HCT116 (cell line): ENCODE measurements at places on chromosomes 5 and 9.

DNA sequence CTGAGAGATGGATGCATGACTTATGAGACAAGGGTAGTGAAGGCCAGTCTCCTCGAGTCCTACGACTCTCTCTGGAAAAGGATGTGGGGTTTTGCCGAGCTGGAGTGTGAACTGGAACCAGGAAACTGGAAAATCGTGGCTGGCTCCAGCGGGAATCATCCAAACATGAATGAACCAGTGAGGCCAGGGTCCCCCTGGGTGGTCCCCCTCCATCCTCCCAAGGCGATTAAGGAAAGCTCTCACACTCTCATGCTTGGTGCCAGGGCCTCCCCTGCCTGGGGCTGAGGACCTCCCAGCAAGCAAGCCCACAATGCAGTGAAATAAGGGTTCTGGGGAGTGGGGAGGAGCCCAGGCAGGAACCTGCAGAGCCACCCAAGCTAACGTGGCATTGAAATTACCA, 9.6 kb upstream of the AMBP start:
- H3K4me3 ChIP-seq: no peak overlapping the region
- no peak for DNase-seq
- no peaks in the 10 kb centered on the region for H3K36me3 ChIP-seq
- H3K4me1 ChIP-seq: no peaks in the 10 kb centered on the region
- no peak overlapping the region for H3K27ac ChIP-seq
- H3K27me3 ChIP-seq: no peaks in the 10 kb centered on the region

GRCh38 chr9:115038178-115038577, 79.8 kb downstream of the TNC start:
- H3K4me3 ChIP-seq: no peak overlapping the region
- no peaks in the 10 kb centered on the region for H3K4me1 ChIP-seq
- no peak for DNase-seq
- no peaks in the 10 kb centered on the region for H3K36me3 ChIP-seq
- no peak overlapping the region for H3K27ac ChIP-seq
- no peaks in the 10 kb centered on the region; the same call in 1 of the 2 replicates for H3K27me3 ChIP-seq

GRCh38 chr9:90847971-90848370, 46.4 kb downstream of the SYK start:
- H3K36me3 ChIP-seq: no peaks in the 10 kb centered on the region
- no peak for DNase-seq
- H3K27me3 ChIP-seq: no peaks in the 10 kb centered on the region

DNA sequence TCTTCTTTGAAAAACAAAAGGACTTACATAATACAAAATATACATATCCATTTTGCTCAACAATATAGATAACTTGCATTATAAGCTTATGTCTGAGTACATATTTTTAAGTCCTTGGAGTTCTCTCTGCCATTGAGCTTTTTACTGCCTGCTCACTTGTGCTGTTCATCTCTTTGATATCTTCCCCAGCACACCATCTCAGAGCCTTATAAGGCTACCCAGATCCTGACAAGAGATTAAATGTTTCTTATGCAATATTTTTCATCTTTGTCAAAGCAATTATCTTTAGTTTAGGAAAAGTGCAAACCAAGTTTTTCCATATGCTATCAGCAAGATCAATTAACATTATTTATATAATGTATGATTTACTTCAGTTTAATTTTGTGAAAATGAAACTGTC, 60.7 kb upstream of the ITGA1 start:
- H3K4me1 ChIP-seq: no peaks in the 10 kb centered on the region
- H3K36me3 ChIP-seq: no peaks in the 10 kb centered on the region
- no peak for DNase-seq
- H3K27ac ChIP-seq: no peak overlapping the region
- no peaks in the 10 kb centered on the region for H3K27me3 ChIP-seq

DNA sequence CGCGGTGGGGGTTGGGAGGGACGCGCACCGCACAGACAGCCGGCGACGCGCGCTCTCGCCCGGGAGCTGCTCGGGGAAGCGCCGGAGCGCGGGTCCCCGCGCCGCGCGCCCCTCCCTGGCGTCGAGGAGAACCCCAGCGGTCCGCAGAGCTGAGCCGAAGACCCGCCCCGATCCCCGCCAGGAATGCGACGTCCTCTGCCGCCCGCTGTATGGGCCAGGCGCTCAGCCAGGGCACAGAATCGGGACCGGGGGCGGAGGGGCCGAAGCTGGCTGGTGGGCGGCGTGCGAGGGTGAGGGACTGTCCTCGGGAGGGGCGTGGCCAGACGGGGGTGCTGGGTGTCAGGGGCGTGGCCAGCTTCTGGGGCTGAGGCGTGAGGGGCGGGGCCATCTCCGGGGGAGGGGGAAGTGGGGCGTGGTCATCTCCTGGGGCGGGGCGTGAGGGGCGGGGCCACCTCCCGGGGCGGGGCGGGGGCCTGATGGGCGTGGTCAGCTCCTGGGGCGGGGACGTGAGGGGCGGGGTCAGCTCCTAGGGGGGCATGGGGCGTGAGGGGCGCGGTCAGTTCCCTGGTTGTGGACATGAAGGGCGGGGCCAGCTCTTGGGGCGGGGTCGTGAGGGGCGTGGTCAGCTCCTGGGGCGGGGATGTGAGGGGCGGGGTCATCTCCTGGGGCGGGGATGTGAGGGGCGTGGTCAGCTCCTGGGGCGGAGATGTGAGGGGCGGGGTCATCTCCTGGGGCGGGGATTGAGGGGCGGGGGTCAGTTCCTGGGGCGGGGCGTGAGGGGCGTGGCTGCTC, 965 bp downstream of the PTGDS start:
- H3K36me3 ChIP-seq: no peaks in the 10 kb centered on the region
- no peak for DNase-seq
- H3K27ac ChIP-seq: peak overlapping the region; percentile 51; the same call in 1 of the 2 replicates
- peaks cover 2% of the 10 kb centered on the region; the same call in 1 of the 2 replicates for H3K4me1 ChIP-seq
- H3K27me3 ChIP-seq: no peaks in the 10 kb centered on the region

DNA sequence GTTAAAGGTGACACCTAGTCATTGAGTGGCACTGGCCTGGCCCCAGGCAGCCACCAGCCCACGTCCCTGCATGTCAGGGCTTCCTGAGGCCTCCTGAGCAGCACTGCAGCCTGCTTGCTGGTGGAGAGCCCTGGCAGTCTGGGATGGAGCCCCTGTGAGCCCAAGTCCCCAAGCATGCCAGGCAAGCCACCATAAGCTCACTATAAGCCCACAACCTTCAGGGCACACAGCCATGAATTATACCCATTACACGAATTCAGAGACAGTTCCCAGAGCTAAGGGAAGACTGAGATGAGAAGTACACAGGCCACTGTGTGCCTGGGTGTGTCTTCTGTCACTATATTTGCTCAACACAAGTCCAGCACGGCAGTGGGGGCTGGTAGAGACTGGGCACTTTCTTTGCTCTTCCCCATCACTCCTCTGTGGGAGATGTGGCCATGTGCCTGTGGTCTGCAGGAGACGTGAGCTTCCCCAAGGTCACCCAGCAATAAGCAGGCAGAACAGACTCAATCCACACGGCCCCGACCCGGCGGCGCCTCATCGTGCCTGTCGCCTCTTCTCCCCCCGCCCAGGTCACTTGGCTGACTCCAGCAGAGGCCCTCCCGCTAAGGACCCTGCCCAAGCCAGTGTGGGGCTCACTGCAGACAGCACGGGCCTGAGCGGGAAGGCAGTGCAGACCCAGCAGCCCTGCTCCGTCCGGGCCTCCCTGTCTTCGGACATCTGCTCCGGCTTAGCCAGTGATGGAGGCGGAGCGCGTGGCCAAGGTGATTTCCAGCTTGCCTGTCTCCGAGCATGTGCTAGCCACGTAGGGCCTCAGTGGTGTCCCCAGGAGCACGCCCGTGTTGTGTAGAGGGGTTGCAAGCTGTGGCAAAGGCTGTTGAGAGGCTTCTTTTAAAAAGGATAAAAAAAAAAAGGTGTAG, 114.8 kb downstream of the WNK2 start:
- no peaks in the 10 kb centered on the region; the same call in 1 of the 2 replicates for H3K36me3 ChIP-seq
- no peaks in the 10 kb centered on the region for H3K4me1 ChIP-seq
- H3K27me3 ChIP-seq: no peaks in the 10 kb centered on the region
- H3K4me3 ChIP-seq: no peak overlapping the region
- no peak for DNase-seq

DNA sequence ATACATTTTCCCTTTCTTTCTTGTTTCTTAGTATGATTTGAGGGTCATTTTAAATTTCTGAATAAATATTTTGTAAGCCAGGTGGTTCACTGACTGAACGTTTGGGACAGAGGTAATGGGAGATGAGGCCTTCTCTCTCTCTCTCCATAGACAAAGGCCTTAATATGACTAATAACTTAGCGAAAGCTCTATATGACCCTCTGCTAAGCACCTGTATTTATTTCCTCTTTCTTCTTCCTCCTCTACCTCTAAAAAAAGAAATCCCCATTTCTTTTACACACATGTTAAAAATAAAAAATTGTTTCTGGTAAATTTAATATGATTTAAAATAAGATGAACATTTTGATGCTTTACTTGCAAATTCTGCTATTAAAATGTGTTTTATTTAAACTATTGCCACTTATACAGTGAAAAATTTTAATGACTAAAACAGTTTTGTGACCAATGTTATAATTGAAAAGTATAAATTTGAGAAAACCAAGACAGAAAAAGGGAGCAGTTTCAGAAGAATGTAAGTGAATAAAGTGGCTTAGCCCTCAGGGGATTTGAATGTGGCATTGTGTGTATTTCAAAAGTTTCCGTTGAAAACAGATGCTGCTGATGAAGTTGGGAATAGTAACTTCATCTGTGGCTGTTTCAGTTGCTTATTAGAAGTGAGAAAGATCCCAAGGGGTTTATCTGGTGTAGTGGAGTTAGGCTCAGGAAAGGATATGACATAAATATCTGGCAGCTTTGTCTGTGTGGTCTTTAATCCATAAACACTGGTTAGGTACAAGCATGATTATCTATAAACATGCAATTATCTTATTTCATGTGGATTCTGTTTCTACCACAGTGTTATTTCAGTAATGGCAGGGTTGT, 128.6 kb upstream of the GRHPR start:
- no peaks in the 10 kb centered on the region for H3K27me3 ChIP-seq
- H3K27ac ChIP-seq: no peak overlapping the region
- H3K36me3 ChIP-seq: no peaks in the 10 kb centered on the region
- peaks cover 5% of the 10 kb centered on the region; the same call in 1 of the 2 replicates for H3K4me1 ChIP-seq
- no peak for DNase-seq
- no peak overlapping the region for H3K4me3 ChIP-seq

GRCh38 chr5:76384705-76385104, 18.4 kb upstream of the IQGAP2 start:
- H3K27me3 ChIP-seq: no peaks in the 10 kb centered on the region
- no peaks in the 10 kb centered on the region for H3K36me3 ChIP-seq
- no peak overlapping the region for H3K27ac ChIP-seq

DNA sequence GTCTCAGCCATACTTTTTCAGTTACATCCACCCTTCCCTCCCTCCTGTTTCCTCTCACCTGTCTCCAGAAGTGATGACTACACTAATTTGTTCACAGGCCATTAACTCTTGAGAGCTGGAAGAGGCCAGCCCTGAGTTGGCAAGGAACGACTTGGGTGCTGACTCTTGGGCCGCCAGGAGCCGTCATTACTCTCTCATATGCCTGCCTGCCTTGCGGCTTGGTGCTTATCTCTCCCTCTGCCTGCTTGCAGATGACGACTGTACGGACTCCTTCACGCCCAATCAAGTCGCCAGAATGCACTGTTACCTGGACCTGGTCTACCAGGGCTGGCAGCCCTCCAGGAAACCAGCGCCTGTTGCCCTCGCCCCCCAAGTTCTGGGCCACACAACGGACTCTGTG, 66.1 kb downstream of the PAPPA start:
- peaks cover 19% of the 10 kb centered on the region; the same call in 1 of the 2 replicates for H3K27me3 ChIP-seq
- no peaks in the 10 kb centered on the region for H3K36me3 ChIP-seq
- H3K4me1 ChIP-seq: no peaks in the 10 kb centered on the region
- H3K4me3 ChIP-seq: no peak overlapping the region
- no peak for DNase-seq

DNA sequence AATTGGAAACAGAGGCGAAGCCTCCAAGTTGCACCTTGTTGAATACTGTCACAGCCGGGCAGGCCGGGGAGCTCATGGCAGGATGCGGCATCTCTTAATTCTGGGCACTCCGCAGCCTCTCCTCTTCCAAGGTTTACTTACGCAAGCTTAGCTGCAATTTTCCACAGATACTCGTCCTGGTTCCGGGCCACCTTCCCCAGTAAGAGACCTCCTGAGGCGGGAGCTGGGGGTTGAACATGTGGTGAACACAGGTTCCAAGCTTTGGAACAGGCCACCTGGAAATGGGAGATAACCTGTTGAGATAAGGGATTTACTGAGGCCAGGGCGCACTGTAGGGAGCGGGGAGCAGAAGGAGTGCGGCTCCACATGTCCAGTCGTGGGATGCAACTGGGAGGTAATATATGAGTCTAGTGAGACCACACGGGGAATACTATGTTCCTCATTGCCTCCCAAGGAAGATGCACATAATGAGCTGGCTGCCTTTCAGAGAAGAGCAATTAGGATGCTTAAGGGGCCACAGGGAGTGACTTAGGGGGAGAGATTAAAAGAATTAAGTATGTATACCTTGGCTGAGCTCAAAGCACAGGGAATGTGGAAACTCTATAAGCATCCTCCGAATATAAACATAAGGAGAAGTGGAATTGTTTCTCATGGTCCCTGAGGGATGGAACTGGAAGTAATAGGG, 335.2 kb downstream of the CWC27 start:
- H3K4me3 ChIP-seq: no peak overlapping the region
- DNase-seq: no peak
- no peak overlapping the region for H3K27ac ChIP-seq
- no peaks in the 10 kb centered on the region for H3K36me3 ChIP-seq
- peaks cover 8% of the 10 kb centered on the region; the same call in 1 of the 2 replicates for H3K4me1 ChIP-seq

GRCh38 chr9:32554107-32554506, 1.7 kb upstream of the TOPORS start:
- H3K27ac ChIP-seq: no peak overlapping the region
- no peaks in the 10 kb centered on the region for H3K27me3 ChIP-seq
- no peaks in the 10 kb centered on the region; the same call in 1 of the 2 replicates for H3K36me3 ChIP-seq
- no peak overlapping the region for H3K4me3 ChIP-seq
- peaks cover 8% of the 10 kb centered on the region for H3K4me1 ChIP-seq

- no peaks in the 10 kb centered on the region for H3K27me3 ChIP-seq
- DNase-seq: no peak
- H3K4me3 ChIP-seq: no peak overlapping the region
- no peaks in the 10 kb centered on the region for H3K36me3 ChIP-seq
- H3K4me1 ChIP-seq: peaks cover 2% of the 10 kb centered on the region; the same call in 1 of the 2 replicates
These were observed 29.9 kb downstream of the CLINT1 start for GRCh38 chr5:157828944-157829639.

- peaks cover 2% of the 10 kb centered on the region; the same call in 1 of the 2 replicates for H3K36me3 ChIP-seq
- H3K27me3 ChIP-seq: no peaks in the 10 kb centered on the region
- H3K27ac ChIP-seq: peak overlapping the region; percentile 98; the same call in 1 of the 2 replicates
- peaks cover 42% of the 10 kb centered on the region for H3K4me1 ChIP-seq
- no peak for DNase-seq
- H3K4me3 ChIP-seq: peak overlapping the region; percentile 82
These were observed 2.0 kb downstream of the CTNNA1 start for GRCh38 chr5:138755084-138755748.
